Occipital lobe (tissue), 3 donors: ENCODE measurements at places on chromosomes 12 and 14.

- no peak for DNase-seq
Observed at GRCh38 chr12:117453961-117454360, 92.5 kb upstream of the NOS1 start.

DNA sequence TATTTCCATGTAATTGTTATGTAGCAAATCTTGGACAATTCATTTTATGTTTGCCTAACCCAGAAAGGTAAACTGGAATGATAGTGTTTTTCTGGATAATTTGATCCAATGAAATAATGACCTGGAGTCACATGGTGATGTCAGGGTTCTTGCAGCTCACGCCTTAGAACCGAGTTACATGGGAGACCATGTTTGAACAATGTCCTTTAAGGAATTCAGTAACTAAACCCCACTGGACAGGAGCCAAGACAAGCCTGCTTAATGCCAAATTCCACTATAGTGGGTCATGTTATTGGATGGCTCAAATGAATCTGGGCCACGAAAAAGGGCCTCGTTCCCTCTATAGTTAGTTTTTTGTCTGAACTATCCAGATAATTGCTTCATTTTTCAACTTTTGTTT lies 255.8 kb upstream of the HMGA2 start:
- no peak for DNase-seq

DNA sequence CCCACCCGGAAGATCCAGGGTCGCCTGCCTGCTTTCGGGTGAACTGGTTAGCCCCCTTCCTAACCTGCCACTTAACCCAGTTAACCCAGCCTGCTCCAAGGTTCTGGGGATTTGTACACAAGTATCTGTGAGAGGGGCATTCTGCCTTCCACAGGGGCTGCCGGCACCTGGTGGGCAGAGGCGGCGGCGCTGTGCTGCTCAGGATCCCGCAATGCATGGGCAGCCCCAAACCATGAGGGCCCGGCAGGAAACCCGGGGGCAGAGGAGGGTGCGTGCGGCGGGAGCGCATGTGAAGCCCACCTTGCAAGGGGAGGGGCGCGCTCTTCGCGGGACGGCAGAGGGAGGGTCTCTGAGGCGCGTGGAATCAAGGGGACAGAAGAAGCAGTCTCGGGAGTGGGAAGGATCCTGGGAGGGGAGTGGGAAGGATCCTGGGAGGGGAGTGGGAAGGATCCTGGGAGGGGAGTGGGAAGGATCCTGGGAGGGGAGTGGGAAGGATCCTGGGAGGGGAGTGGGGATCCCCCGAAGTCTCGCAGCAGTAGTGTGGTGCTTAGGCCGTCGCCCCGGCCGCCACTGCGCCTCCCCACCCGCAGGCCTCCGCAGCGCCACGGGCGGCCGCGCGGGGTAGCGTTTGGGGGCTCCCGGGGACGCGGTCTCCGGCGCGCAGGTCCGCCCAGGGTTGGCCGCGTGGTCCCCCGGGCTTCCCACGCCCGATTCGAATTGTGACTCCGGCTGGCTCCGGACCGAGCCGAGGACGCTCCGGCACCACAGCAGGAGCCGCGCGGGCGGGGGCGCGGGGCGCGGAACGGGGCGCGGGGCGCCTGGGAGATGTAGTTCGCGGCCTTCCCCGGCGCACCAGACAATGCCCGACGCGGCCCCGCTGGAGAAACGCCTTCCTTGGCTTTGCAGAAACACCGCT lies 4.9 kb upstream of the MTA1 start:
- peak; percentile 78 for DNase-seq

DNA sequence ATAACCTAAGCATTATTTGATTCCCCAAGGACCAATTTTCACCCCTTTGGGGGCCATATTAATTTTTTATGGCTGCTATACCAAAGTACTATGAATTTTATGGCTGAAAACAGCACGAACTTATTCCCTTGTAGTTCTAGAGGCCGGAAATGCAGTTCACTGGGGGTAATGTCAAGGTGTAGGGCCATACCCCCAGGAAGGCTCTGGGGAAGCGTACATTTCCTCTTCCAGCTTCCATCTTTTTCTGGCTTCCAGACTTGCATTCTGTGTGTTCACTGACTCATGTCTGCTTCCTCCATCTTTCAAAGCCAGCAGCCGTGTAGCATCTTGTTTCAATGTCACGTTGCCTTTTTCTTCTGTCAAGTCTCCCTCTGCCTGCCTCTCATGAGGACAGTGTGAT lies 133.5 kb downstream of the BICD1 start:
- DNase-seq, result no peak

GRCh38 chr14:68651075-68651474 lies 141.8 kb downstream of the ZFP36L1 start:
- no peak for DNase-seq
